DMS79 treated with DMSO at 0.1 percent for 48 hours (cell line): ENCODE measurements at places on chromosomes 11 and 22.

DNA sequence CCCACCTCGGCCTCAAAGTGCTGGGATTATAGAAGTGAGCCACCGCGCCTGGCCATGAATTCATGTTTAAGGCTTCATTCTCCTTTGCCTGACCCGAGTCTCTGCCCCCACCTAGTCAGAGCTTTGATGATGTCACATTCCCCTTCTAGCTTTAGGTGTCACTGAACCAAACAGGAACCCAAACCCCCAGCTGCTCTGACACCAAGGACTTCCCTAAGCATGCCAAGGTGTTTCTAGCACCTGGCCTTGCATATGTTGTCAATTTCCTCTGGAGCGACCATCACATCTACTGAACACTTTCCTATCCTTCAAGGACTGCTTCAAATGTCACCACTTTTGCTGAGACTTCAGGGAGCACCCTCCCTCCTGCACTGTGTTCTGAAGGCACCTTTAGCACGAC lies 2.3 kb downstream of the F2 start:
- no peak for DNase-seq

DNA sequence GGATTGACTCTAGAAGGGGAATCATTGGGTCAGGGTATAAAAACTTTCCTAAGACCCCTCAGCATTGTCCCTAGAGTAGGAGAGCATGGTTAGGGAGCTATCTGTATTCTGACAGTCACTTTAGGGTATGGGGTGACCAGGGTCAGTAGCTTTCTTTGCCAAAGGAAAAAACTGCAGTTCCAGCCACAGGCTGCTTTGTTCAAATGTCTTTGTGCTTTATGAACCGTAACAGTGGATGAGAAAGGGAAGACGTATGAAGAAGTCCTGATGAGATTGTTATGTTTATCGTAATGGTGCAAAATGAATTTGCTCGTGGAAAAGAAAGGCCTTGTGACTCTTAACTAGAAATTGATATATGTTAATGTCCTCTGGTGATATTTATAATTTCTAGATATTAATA lies 30.0 kb downstream of the CYB5R2 start:
- DNase-seq, result peak; percentile 43

GRCh38 chr11:82080160-82080559 lies 653.5 kb downstream of the FAM181B start:
- DNase-seq, result no peak

GRCh38 chr11:75355051-75355450 lies 3.6 kb upstream of the ARRB1 start:
- DNase-seq, result no peak

DNA sequence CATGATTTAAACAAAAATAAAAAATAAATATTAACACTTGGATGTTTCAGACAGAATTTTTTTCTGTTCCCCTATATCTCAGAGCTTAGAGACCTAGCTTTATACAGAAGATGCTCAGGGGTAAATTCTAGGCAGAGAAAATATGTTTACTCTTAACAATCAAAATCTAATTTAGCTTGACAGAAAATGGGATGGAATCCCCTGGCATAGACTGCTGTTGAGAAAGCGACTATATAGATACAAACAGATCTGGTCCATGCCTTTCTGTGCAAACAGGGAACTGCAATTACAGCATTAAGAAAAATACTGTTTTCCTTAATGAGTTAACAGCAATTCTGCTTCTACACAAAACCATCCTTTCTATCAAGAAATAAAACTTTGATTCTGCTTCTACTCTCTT lies 14.6 kb downstream of the SIAE start:
- no peak for DNase-seq

DNA sequence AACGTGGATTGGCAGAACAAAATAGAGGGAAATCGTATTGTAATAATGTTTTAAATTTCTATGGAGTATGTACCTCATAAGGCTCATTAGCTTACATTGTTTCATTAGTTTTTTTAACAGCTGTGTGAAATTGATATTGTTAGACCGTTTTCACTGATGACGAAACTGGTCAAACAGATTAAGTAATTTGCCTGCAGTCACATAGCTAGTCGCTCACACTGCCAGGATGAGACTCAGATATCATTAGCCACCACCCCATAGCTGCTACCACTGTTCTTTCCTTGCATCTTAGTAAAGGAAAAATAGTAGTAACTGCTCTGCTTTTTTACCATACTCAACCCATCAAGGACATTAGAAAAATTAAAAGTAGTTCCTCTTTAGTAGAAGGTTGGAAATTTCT lies 64.0 kb downstream of the DKK3 start:
- DNase-seq, result no peak

- DNase-seq, result no peak
These were observed 1.7 kb downstream of the IL17REL start for GRCh38 chr22:50010676-50011446.

DNA sequence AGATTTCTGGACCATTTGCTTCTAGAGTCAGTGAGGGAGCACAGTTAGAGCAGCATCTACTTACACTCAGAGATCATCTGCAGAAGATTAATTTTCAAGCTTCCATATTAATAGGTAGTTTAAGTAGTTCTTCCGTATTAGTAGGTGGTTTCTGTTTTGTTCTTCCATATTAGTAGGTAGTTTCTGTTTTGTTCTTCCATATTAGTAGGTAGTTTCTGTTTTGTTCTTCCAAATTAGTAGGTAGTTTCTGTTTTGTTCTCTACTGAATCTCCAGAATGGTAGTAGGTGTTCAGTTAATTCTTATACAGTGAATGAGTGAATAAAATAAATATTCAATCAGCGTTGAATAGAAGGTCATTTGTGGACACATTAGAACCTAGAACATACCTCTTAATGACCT lies 175.7 kb downstream of the TMEM135 start:
- no peak for DNase-seq

GRCh38 chr11:82832983-82833382 lies 67.2 kb downstream of the PRCP start:
- DNase-seq, result no peak

GRCh38 chr11:10584071-10584501 lies 15.6 kb upstream of the LYVE1 start:
- no peak for DNase-seq

DNA sequence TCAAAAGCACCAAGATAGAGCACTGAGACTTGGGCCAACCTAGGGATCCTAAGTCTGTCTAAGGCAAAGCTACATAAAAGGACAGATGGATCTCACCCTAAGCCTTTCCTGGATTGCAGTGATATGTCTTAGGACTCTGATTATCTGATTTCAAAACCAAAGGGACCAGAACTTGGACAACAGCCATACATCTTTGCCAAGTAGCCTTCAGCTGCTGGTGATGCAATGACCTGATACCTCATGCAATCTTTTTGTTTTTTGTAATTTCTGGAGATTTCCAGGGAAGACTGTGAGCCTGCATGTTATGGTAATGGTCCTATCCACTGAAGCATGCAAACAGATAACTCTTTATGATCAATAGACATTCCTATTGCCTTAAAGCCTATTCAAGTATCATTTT lies 230.4 kb upstream of the MTNR1B start:
- DNase-seq, result peak; percentile 26

- DNase-seq, result peak; percentile 49
These were observed 4.1 kb upstream of the CD82 start for GRCh38 chr11:44561275-44561805.

- DNase-seq, result no peak
These were observed 76.5 kb downstream of the LRRC4C start for GRCh38 chr11:41382927-41383326.

DNA sequence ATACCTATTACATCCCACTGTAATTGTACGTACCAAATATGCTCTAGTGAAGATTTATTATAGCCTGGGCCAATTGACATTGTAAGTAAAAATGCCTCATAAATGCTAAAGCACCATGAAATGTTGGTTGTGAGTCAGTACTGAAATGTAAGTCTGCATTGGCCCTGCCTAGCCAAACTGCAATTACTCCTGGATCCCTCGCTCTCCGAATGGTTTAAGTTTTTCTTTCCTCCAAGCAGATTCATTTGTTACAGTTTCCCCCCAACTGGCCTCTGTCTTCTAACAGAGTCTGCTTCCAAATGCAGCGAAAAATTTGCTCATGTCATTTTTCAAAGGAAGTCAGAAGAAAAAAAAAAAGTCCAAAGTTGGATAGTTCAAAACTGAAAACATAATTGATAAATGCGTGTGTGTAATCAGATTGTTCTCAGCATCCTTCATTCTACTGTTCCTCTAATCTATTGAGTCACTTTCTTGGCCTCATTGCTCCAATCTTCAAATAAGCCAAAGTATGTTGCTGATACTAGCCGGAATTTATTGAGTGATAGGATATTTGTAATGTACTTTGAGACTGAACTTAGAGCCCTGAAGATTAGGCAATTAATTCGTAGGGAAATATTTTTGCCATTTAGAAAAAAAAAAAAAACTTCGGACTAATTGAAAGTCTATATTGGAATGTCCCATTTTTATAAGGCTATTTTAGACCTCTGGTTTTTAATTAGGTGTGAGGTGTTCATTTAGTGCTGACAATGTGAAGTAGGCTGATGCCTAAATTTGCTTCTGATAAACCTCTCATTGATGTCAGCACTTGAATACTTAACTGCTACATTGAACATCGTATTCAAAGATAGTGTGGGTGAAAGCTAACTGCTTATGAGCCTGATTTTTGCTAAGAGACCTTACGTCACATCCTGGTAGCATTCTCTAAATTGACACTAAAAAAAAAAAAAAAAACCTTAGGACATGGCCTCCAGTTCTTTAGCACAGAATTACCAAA lies 93.4 kb downstream of the WT1 start:
- no peak for DNase-seq

DNA sequence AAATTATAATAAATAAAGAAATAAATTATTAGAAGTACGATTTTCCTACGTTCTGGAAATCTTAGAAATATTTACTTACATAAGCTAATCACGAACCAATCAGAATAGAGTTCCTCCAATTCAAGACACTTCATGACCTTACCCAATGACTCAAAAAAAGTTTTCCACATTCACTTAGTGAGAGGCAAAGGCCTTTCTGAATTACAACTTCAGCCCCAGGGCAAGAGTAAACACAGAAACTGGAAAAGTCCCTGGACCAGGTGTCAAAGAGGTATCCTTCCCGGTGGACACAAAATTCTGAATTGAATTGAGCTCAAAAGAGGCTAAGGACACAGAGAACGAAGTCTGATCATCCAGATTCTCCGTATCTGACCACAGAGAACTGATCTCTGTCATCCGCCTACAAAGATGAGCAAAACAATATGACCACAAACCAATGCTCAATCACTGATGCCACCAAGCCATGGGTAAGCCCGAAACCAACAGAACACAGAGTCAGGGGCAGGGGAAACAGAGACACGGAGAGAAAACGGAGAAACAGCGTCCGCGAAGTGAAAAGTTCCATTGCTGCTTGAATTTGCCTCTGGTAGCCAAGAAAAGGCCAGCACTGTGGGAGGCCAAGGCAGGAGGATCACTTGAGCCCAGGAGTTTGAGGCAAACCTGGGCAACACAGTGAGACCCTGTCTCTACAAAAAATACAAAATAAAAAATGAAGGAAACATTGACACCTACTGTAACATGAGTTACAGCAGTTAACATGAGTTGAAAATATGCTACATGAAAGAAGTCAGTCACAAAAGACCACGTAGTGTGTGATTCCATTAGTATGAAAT lies 6.8 kb downstream of the BID start:
- DNase-seq, result no peak

- no peak for DNase-seq
These were observed 9.6 kb downstream of the SCARF2 start for GRCh38 chr22:20427945-20428417.

DNA sequence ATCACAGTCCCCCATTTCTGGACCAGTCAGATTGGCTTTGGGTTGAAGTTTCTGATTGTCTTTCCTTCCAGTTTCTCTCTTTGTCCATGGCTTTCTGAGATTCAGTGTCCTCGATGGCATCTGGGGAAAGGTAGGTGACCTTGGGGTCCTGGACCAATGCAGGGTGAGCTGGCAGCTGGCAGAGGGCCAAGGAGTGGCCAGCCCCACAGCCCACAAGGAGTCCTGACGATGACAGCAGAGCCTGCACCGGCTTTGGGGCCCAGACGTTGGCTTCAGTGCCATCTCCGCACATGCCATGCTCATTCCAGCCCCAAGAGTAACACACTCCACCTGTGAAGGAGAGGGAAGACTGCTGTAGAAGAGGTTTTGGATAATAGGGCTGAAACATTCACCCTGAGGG lies 53.5 kb downstream of the KCNC1 start:
- DNase-seq, result no peak

DNA sequence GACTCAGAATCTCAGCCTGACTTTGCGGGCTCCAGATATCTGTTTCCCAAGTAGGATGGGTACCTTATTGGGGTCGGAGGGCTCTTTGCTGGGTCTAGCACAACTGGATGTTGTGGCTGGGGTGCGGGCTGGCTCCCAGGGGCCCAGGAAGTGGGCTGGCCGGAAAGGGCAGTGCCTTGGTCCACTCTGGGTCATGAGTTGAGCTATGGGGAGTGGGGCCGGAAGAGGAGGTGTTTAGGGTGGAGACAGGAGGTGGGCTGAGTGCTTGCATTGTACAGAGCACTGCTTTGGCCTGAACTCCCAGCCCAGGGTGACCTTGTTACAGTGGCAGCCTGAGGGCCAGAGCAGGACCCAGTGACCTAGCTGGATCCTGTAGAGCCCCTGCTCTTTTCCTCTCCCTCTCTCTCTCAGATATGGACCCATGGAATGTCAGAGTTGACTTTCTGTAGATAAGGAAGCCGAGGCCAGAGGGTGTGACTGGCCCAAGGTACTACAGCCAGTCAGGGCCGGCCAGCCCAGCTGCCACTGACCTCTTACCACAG lies 13.2 kb downstream of the PHLDB1 start:
- no peak for DNase-seq

DNA sequence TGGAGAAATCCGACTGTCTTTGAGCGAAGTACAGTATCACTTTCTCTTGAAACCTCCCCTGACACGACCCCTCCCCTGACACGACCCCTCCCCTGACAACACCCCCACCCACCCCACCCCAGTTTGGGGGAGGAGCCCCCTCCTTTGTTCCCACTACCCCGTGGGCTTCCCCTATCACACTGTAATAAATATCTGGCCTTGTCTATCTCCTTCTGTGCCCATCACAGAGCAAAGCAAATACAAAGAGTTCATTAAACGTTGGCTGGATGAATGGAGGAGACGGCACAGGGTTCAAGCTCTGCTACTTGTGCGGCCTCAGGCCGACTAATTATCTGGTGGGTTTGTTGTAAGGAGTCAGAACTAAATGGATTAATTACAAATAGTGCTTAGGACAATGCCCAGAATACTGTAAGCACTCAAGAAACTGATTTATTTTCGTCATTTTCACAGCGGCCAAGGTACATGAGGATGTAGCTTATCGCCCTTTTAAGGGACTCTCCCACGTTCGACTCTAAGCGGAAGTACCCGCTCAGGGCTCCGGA lies 628 bp upstream of the GGA1 start:
- DNase-seq, result peak; percentile 52

GRCh38 chr22:47199261-47199978 lies 437.0 kb downstream of the TBC1D22A start:
- DNase-seq, result no peak

DNA sequence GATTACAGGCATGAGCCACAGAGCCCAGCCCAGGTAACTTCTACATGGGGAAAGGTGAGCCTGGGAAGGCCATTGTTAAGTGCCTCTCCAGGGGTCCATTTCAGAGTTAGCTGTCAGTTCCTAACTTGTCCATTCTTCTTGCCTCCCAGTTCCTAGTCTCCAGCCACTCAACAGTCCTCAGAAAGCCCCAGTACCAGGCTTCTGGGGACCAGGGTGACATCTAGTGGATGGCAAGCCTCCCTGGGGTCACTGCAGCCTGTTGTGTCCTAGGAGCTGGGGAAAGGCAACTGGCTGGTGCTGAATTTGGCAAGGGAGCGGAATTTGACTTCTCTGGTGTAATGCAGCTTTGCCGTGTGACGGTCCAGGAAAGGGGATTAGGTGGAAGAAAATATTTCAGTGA lies 2.1 kb downstream of the LGALS12 start:
- DNase-seq, result no peak
